ENCODE measurements at places on chromosomes 3 and 15. TPM values are rescaled to one million over a fixed set of nuclear protein-coding genes. Genes with fewer than 3 reads are reported as not detected.
A peak's percentile ranks its signal among the peaks of the same experiment; 100 is the strongest.

Gene DNAH12
- 0.09 TPM for total RNA-seq

Gene TRPM1
- total RNA-seq, result not detected

Gene TMEM266
- total RNA-seq, result not detected

Gene HIGD2B
- not detected for total RNA-seq

Gene TERC
- 124 TPM for total RNA-seq

Gene NPTN
- total RNA-seq, result 72.6 TPM

Gene C2CD4A
- not detected for total RNA-seq

DNA sequence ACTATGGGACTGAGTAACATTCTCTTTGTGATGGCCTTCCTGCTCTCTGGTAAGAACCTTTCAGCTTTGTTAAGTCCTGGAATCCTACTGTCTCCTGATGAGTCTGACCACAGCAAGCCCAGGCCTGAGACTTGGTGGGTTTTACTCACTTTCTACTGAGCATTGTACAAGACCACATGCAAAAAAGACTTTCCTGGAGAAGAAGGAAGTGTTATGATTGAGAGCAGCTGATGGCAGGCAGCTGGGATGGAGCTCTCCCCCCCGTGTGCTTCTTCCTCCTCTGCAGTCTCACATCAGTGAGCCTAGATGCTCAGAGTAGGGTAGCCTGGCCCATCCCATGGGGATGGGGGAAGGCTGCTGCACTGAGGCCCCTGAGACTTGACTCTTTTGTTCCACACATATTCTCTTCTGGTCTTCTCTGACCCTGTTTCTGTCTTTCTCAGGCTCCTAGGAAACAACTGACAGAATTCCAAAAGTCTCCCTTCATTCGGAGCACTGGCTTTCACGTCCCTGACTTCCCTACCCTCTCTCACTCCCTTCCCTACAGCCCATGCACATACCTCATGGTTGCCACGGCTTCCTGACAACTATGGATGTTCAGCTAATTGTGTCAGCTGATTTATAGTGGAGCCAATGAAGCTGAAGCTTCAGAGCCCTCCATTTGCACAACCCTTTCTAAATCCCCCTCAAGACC lies 36.6 kb downstream of the CD86 start:
- no peak for DNase-seq

GRCh38 chr3:120119846-120120510 lies 25.7 kb upstream of the GSK3B start:
- peak; percentile 11 for DNase-seq

DNA sequence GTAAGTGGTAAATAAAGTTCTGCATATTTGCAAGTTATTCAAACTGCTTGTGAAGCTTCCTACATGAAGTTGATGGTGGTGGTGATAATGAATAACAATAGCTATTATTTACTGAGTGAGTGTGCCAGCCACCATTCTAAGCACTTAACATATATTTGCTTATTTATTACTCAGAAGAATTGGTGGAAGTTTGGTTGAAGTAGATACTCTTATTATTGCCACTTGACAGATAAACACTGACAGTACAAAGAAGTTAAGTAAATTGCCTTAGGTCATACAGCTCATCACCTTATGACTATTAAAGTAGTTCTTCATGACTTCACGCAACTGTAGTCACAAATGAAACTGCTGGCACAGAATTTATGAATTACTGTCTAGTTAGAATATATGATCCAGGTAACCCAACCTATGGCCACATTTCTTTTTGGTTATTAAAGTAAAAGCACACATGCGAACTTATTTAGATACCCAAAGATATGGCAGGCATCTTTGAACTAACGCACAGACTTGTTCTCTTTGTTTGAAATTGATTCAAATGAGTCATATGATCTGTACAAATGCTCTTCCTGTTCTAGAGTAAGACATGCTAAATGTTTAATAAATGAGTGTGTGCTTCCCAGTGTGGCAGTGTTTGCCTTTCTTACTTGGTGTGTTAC lies 99.8 kb upstream of the NR2F2 start:
- DNase-seq, result peak; percentile 8

GRCh38 chr3:113819866-113820265 lies 18.7 kb upstream of the GRAMD1C start:
- no peak for DNase-seq

- DNase-seq, result no peak
Measured at GRCh38 chr15:82294061-82294690, 31.6 kb downstream of the SAXO2 start.

- peak; percentile 58 for DNase-seq
Measured at GRCh38 chr15:67548236-67548852, 5.8 kb downstream of the MAP2K5 start.

DNA sequence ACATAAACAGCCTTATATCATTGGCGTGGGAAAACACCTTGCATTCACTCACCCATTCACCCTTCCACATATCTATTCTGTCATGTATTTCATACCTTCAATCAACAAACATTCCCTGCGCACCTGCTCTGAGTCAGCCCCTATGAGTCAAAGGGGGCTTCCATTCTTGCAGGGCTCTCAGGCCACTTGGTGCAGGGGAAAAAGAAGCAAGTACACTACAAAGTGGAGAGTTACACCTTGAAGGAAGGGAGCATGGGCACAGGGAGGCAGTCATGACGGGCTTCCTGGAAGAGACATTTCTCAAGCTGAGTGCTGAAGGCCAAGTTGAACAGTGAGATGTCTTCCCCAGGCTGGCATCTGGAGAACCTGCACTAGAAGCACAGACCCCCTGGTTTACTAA lies 4.6 kb upstream of the AMOTL2 start:
- DNase-seq, result no peak

GRCh38 chr3:71376911-71377310 lies 206.6 kb downstream of the FOXP1 start:
- no peak for DNase-seq

DNA sequence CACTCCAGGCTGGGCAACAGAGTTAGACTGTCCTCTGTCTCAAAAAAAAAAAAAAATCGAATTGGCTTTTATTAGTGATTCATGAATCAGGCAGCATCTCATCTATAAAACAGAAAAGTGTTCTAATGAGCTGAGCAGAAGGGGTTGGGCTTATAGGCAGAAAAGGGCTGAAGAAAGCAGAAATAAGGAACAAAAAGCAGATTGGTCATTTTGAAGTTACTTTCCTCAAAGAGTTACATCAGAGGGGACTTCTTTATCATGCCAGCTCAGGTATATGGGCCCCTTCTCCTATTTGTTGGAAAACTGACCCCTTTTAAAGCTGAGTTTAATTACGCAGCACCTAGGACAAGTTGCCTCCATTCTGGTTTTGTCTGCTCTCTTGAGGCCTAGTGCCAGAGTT lies 722 bp upstream of the POGLUT1 start:
- no peak for DNase-seq

DNA sequence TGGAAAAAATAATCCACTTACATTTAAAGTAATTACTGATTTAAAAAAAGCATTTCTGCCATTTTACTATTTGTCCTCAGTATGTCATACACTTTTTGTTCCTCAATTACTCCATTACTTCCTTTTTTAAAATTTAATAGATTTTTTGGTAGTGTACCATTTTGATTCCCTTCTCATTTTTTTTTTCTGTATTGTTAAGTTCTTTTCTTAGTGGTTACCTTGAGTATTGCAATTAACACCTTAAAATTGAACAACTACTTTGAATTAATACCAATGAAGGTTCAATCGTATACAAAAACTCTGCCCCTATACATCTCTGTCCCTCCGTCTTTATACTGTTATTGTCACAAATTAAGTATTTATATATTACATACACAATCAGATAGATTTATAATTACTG lies 240.6 kb upstream of the LMCD1 start:
- DNase-seq, result no peak

GRCh38 chr3:43996379-43997301 lies 245.0 kb upstream of the TOPAZ1 start:
- DNase-seq, result peak; percentile 46

DNA sequence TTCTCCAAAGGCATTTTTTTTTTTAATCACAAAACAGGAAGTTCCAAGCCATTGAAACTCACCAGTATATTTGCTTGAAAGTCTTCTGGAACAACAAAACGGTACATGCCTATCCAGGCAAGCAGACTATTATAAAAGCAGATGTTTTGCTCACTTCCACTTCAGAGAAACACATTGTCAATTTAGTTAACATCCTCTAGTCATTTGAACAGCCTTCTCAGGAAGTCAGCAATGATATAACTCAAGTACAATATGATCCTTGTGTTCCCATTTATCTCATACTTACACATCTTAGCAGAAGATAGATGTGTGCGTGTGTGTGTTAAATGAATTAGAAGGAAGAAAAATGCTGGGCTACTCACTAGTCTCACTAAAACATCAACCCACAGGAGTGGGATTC lies 30.4 kb downstream of the MECOM start:
- DNase-seq, result no peak

Measured in fibroblast of the aortic adventitia (primary cell).